ENCODE measurements at places on chromosomes 7 and 10. TPM values are rescaled to one million over a fixed set of nuclear protein-coding genes. Genes with fewer than 3 reads are reported as not detected.

Gene OR2A1
- total RNA-seq, result 0.39 TPM

Gene C10orf105
- 0.42 TPM for total RNA-seq

DNA sequence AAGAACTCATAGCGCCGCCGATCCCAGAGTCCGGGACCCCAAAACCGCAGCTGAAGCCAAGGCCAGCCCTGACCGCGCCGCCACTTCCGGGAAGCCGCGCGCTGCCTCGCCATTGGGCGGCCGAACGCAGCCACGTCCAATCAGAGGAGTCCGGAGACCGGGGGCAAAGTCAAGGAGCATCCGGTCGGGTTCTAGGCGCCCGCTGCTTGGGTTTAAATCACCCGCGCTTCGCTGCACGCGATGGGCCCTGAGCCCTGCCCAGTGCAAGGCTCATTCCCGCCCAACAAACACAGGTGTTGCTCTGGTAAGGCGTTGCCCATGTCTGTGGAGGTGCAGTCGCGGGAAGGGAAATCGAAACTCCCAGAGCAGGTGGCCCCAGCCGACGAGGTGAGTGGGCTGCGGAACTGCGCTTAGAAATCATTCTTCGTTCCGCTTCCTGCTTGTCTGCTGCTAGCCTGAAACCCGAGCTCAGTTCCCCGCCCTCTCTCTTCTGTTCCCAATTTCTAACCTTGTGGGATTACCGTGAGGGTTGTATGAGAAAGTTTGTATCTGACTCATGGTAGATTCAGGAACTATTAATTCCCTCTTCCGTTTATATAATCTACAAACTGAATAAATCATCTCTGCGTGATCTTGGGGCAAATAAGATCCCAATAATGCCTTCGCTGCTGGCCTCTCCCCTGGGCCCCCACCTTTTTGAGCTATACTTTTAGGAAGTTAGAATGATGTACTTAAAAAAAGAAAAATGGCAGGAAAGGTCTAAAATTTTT lies at the start of gene DCLRE1C:
Gene DCLRE1C (minus strand): TSS at position 96 of the 770 bp plus-strand sequence. CDS start 86 bp downstream, at position 10.
- H3K27ac ChIP-seq, result no peak within 1 kb of the TSS
- no peaks in the 10 kb centered on the region for H3K27me3 ChIP-seq
- peak within 1 kb of the TSS; percentile 64 for H3K4me3 ChIP-seq
- DNase-seq, result peak; percentile 96

- no peaks in the 10 kb centered on the region for H3K27me3 ChIP-seq
- peaks cover 4% of the 10 kb centered on the region for H3K4me1 ChIP-seq
- H3K4me3 ChIP-seq, result no peak overlapping the region
- DNase-seq, result no peak
- peak overlapping the region; percentile 16 for H3K27ac ChIP-seq
- H3K36me3 ChIP-seq, result no peaks in the 10 kb centered on the region
Measured at GRCh38 chr10:30817541-30817940, 188.0 kb upstream of the LYZL2 start.

Gene YKT6
- 73.1 TPM for total RNA-seq

GRCh38 chr7:34207810-34208209 lies 302.5 kb downstream of the BMPER start:
- H3K36me3 ChIP-seq, result no peaks in the 10 kb centered on the region
- no peaks in the 10 kb centered on the region for H3K27me3 ChIP-seq
- H3K27ac ChIP-seq, result no peak overlapping the region

Gene MYOF
- 226 TPM for total RNA-seq

GRCh38 chr10:85293483-85293882 lies 965.1 kb downstream of the CCSER2 start:
- no peaks in the 10 kb centered on the region for H3K4me1 ChIP-seq
- H3K4me3 ChIP-seq, result no peak overlapping the region
- DNase-seq, result no peak
- H3K36me3 ChIP-seq, result no peaks in the 10 kb centered on the region

DNA sequence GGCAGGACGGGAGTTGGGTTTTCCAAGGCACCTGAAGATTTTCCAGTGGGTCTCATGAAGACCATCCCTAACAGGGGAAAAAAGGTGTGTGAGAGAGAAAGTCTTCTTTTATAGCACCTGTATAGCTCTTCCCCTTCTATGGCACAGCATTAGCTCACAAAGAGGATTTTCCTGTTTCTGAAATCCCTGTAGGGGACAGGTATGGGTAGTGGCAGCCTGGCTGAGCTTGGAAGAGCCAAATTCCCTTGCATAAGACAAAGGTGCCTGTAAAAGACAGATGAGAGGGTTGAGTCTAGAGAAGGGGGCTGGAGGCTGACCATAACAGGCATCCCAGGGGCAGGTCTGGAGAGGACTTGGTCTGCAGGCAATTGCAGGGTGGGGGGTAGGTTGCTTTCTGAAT lies 63.7 kb downstream of the COL13A1 start:
- DNase-seq, result no peak
- H3K4me1 ChIP-seq, result no peaks in the 10 kb centered on the region

Gene NRBF2
- 17.5 TPM for total RNA-seq

DNA sequence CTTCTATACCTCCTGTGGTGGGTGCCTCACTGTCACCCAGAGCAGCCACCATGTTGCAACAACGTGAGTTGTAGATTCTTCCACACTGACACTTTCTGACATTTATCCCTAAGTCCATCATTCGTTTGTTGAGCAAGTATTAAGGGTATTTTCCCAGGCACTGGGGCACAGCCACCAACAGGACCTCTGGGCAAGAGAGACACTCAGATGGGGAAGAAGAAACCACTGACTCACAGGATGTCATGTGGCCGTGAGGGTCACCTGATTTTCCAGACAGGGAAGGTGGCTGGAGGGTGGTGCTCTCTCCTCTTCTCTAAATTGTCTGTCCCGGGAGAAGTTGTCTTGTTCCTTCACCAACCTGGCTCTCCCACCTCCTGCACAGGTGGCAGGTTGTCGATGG lies 51.7 kb upstream of the PPIF start:
- no peak overlapping the region for H3K4me3 ChIP-seq
- DNase-seq, result peak; percentile 78
- no peaks in the 10 kb centered on the region for H3K36me3 ChIP-seq
- no peak overlapping the region for H3K27ac ChIP-seq
- H3K4me1 ChIP-seq, result no peaks in the 10 kb centered on the region

- H3K4me1 ChIP-seq, result no peaks in the 10 kb centered on the region
- DNase-seq, result no peak
- no peak overlapping the region for H3K27ac ChIP-seq
- no peaks in the 10 kb centered on the region for H3K27me3 ChIP-seq
- no peak overlapping the region for H3K4me3 ChIP-seq
Measured at GRCh38 chr7:150406567-150407421, 27.7 kb downstream of the ZNF775 start.

Gene GDF2
- total RNA-seq, result not detected

DNA sequence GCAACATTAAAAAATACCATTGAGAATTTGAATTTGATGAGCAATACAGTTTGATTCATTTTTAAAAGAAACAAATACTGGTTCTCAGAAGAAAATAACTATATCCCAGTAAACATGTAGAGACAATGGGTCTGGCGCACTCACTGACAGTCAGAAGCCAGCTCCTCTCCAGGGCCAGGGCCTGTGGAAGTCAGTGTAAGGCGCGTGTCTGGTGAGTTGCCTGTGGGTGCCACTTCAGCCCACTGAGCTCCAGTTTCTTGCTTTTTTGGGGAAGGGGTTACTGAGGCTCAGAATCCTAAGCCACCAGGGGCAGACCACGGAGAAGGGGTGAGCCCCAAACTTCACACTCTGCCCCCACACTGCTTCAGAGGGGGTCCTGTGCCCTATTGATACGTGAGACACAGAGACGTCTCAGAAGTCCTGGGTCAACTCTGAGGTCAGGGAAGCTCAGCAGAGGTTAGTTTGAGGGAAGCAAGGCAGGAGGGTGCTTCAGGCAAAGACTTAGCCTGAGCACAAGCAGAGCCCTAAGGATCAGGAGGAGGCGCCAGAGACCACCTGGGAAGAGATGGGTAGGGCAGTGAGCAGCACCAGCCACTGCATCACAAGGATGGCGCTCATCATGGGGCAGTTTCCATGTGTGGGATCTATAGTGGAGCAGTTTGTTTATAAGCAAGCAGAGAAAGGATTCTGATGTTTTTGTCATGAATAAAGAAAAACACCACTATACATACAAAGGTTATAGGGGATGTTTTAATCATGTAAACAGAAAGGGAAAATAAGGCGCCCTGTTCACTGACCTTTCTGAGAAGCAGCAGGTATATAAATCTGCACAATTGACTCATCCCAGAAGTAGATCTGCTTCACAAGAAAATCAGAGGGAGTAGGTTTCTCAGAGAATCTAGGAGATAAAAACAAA lies 95.7 kb downstream of the PKD1L1 start:
- no peak for DNase-seq
- no peaks in the 10 kb centered on the region for H3K36me3 ChIP-seq
- H3K4me3 ChIP-seq, result no peak overlapping the region
- no peaks in the 10 kb centered on the region for H3K27me3 ChIP-seq
- no peaks in the 10 kb centered on the region for H3K4me1 ChIP-seq

Gene FAM25C
- not detected for total RNA-seq

Gene SPDYE8
- total RNA-seq, result not detected

Gene APBB1IP
- total RNA-seq, result 18.5 TPM

Gene DHX32
- total RNA-seq, result 22.6 TPM

Gene LIPK
- total RNA-seq, result not detected

Gene TMEM209
- total RNA-seq, result 11.7 TPM

DNA sequence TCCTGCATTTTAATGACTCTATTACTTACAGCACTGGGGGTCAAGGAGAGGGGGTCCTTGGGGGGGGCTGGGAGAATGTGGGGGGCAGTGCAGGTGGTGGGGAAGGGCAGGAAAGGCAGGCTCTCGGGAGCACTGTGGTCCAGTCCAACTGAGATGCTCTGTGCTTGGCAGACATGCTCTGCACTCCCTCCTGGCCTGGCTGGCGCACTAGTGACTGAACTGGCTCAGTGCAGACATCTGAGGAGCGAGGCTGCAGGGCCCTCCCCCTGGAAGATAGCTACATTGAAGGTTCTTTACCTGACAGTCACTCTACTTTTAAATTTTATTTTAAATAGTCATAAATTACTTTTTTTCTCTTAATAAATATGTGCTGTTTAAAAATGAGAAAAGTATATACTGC lies 105.7 kb downstream of the NEURL1 start:
- H3K36me3 ChIP-seq, result no peaks in the 10 kb centered on the region
- H3K4me1 ChIP-seq, result no peaks in the 10 kb centered on the region
- no peak for DNase-seq
- H3K27ac ChIP-seq, result no peak overlapping the region
- H3K4me3 ChIP-seq, result no peak overlapping the region
- H3K27me3 ChIP-seq, result no peaks in the 10 kb centered on the region

GRCh38 chr7:26511866-26512265 lies 220.2 kb downstream of the SNX10 start:
- H3K4me1 ChIP-seq, result no peaks in the 10 kb centered on the region
- H3K36me3 ChIP-seq, result no peaks in the 10 kb centered on the region
- H3K27me3 ChIP-seq, result no peaks in the 10 kb centered on the region
- H3K4me3 ChIP-seq, result no peak overlapping the region
- H3K27ac ChIP-seq, result no peak overlapping the region

Gene ANKRD30A
- not detected for total RNA-seq

DNA sequence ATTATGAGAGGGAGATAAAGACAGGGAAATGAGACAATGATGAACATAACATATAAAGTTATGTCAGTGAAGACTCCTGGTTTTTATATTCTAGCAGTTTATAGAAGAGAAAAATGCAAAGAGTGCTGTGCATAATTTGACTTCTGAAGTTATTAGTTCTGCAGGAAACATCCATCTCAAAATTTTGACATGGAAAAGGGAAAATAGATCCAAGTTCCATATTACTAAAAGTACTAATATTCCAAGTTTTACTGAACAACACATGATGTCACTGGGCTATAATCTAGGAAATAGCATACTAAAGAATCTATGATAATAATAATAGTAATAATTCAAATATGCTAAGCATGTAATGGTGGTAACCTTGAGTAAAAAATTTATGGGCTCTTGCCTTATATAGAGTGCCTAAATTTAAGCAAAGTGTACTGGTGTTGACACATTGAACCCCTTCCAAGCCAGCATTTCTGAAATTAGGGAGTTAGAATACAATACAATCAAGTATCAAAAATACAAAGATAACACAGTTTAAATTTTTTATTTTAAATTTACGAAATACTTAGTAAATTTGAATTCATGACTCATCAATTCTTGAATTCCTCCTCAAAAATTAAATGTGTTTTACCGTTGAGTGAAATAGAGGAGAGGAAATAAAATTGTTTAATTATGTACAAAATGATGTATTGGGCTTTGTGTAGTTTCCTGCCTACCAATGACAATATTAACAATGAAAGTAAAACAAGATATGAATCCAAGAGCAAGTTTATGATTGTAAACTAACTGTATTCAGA lies 102.8 kb upstream of the KCND2 start:
- no peaks in the 10 kb centered on the region for H3K4me1 ChIP-seq
- no peaks in the 10 kb centered on the region for H3K27me3 ChIP-seq
- H3K36me3 ChIP-seq, result no peaks in the 10 kb centered on the region
- no peak overlapping the region for H3K27ac ChIP-seq

DNA sequence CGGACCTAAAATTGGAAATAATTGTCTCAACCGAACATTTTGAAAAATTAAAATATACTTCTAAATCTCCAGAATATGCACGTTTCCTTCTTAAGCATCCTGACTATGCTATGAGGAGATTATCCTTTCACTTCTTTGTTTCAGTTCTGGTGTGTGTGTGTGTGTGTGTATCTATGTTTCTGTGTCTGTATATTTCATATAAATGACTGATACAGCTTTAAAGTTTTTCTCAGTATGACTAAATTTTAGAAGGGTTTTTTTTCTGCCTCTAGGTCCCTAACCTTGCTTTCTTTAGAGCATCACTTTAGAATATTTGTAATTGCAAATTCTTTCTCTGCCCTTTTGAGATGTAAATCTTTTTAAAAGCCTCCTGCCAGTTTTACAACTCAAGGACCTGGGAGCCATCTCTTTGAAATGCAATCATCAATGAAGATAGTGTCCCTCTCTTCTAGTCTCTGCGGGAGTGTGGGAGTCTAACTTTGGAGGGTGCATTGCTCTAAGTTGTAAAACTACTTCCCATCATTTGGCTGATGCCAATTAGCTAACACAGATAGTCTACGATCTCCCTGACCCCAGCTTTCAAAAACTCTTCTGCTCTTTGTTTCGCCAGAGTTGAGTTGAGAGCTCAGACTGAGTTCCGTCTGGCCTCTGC lies 782.0 kb upstream of the ZWINT start:
- no peak for DNase-seq
- H3K27ac ChIP-seq, result no peak overlapping the region
- H3K4me1 ChIP-seq, result no peaks in the 10 kb centered on the region

Gene HOXA9
- 5.8 TPM for total RNA-seq

GRCh38 chr7:10022957-10023356 lies 950.7 kb upstream of the PHF14 start:
- H3K4me3 ChIP-seq, result no peak overlapping the region
- no peak for DNase-seq
- no peak overlapping the region for H3K27ac ChIP-seq
- no peaks in the 10 kb centered on the region for H3K36me3 ChIP-seq
- H3K27me3 ChIP-seq, result no peaks in the 10 kb centered on the region
- H3K4me1 ChIP-seq, result no peaks in the 10 kb centered on the region

GRCh38 chr10:131786756-131787605 lies 113.8 kb upstream of the PPP2R2D start:
- DNase-seq, result no peak
- no peaks in the 10 kb centered on the region for H3K4me1 ChIP-seq
- H3K4me3 ChIP-seq, result no peak overlapping the region
- no peak overlapping the region for H3K27ac ChIP-seq
- H3K36me3 ChIP-seq, result no peaks in the 10 kb centered on the region
- H3K27me3 ChIP-seq, result no peaks in the 10 kb centered on the region

GRCh38 chr7:79787623-79788022 lies 334.2 kb upstream of the MAGI2 start:
- H3K36me3 ChIP-seq, result no peaks in the 10 kb centered on the region
- no peak overlapping the region for H3K4me3 ChIP-seq
- DNase-seq, result no peak
- H3K27ac ChIP-seq, result no peak overlapping the region
- H3K27me3 ChIP-seq, result no peaks in the 10 kb centered on the region
- no peaks in the 10 kb centered on the region for H3K4me1 ChIP-seq

Gene BEND7
- total RNA-seq, result 28.0 TPM

Gene AKAP9
- 81.2 TPM for total RNA-seq
